ENCODE measurements at places on chromosomes 3 and 15.

DNA sequence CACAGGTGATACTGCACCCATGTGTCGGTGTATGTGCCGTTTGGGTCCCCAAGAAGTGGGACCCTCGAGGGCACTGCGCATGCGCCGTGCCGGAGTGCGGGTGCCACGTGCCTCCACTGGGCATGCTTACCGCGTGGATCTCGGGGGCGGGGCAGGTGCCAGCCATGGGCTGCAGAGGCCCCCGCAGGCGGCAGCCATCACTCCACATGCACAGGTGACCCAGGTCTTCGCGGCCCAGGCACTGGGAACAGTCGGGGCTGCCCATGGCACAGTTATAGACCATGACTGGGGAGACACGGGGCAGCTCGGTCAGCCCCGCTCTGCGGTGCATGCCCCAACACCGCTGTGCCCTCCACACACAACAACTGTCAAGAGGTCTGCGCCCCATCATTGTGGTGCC is 31.2 kb downstream of the H1-8 start:
- DNase-seq = no peak

- DNase-seq = no peak
These were observed 187.4 kb downstream of the GOLGA6L6 start for GRCh38 chr15:20353966-20354883.

DNA sequence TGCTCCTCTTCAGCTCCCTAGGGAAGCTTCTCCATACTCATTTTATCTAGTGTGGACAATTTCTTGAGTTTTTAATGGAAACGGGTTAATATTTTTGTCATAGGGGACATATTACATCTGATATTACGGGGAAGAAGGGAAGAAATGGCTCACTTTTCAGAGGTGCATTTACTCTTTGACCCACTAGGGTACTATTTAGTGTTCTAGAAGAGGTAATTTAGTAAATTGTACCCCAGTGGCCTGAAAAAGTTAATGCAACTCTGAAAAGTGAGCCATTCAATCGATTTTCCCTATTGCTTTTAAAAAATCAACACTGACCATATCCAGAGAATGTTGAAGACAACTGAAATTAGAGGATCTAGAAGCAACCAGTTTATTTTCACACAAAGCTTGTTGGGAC is 71.2 kb downstream of the MAP2K5 start:
- no peak for DNase-seq

- no peak for DNase-seq
These were observed 31.0 kb downstream of the ACAP2 start for GRCh38 chr3:195411836-195412235.

DNA sequence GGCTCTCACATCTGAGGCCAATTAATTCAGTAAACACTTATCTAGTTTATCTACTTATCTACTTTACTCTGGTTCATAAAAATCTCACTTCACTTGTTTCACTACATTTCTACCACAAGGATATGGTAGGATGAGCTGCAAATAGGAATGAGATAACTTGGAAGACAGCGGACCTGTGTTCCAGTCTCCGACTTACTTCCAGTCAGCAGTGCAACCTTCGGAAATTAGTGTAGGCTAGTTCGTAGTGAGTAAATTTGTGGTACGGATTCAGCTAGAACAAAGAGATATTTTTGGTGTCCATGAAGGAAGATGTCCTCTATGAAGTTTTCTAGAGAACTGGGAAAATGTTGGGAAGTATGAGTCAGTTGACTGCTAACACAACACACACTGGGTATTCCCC is 66.3 kb downstream of the TPRG1 start:
- DNase-seq = no peak

DNA sequence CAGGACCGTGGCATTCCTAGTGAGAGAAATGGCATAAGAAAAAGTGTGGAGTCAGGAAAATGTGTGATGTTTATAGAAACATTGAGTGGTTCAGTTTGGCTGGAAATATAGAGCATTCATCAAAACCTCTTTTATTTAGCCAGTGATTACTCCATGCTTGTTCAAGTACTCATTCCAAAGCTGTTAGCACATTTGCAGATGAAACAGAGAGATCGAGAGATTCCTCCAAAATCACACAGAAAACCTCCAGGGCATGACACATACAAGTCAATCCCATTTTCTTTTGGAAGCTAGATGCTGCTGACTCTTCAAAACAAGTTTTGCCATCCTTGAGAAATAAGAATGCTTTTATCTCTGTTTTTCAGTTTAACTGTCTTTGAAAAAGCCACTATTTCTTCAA is 11.5 kb upstream of the MB21D2 start:
- DNase-seq = no peak

- no peak for DNase-seq
These were observed 103.1 kb downstream of the LINGO1 start for GRCh38 chr15:77529394-77530159.

DNA sequence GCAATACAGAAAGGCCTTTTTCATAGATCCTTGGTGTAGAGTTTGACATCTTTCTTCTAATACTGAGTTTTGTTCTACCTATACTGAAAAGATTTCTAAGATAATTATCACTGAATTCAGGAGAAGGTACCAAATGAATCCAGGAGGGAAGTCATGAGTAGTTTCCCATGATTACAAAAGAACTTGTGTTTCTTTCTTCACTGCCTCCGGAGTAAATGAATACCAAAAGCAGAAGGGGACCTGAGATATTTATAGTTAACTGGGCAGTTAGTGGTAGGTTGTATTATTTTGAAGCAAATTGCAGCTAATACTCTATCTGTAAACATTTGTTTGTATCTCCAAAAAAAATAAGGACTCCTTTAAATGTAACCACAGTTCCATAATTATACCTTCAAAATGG is 175.4 kb downstream of the SUCNR1 start:
- DNase-seq = no peak

- no peak for DNase-seq
These were observed 32.7 kb upstream of the RPS17 start for GRCh38 chr15:82572986-82573385.

Data from GM12864 (cell line).